ENCODE measurements at places on chromosomes 12 and 14. TPM values are rescaled to one million over a fixed set of nuclear protein-coding genes. Genes with fewer than 3 reads are reported as not detected.

DNA sequence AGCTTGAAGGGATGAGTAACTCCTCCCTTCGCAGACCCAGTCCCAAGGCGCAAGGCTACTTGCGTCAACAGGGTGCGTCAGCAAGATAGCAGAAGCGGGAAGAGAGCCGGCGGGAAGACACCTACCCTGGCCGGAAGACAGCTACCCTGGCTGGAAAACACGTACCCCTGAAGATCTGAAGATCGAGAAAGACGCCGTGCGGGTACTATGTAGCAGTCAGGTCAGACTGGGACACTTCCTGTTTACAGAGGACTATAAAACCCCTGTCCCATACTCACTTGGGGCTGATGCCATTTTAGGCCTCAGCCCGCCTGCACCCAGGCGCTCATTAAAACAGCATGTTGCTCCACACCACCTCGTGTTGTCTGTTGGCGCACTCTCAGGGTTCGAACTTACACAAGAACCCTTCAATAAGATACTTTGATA lies 80.9 kb downstream of the ABCD2 start:
- DNase-seq = no peak

- DNase-seq = no peak
Measured at GRCh38 chr12:41684997-41685396, 459.7 kb downstream of the GXYLT1 start.

DNA sequence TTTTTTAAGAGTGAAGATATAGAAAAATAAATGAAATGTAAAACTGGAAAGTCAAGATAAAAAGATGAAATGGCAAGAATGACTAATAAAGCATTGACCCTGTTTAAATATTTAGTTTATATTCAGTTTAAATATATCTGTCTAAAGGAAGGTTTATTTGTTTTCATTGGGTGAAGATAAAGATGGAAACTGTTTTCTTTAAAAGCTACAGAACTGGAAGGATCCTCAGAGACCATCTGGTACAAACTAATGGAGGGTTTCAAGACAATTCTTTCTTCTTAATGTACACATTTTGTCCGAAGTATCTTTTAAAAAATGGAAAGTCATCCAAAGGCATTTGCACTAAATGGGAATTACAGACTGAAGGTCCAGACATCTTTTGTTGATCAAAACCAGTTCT lies 142.6 kb downstream of the EPS8 start:
- DNase-seq = no peak

- DNase-seq = no peak
Measured at GRCh38 chr12:19740472-19741131, 301.3 kb downstream of the AEBP2 start.

- no peak for DNase-seq
Measured at GRCh38 chr12:3224530-3224903, 147.3 kb downstream of the TSPAN9 start.

DNA sequence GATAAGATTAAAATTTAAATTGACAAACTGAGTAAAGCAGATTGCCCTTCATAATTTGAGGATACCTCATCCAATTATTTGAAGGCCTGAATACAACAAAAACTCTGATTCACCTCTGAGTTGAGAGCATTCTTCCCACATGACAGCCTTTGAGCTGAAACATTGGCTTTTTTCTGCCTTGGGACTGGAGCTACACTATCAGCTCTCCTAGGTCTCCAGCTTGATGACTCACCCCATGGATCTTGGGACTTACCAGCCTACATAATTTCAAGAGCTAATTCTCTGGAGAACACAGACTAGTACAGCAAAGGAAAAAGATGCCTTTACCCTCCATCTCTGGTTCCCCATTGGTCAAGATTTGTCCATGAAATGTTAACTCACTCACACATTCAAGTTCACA lies 555.1 kb downstream of the FOXG1 start:
- peak; percentile 23 for DNase-seq

- DNase-seq = peak; percentile 62
Measured at GRCh38 chr12:108457006-108457733, 57.9 kb upstream of the FICD start.

GRCh38 chr12:115341442-115341841 lies 657.5 kb upstream of the TBX3 start:
- peak; percentile 95 for DNase-seq

DNA sequence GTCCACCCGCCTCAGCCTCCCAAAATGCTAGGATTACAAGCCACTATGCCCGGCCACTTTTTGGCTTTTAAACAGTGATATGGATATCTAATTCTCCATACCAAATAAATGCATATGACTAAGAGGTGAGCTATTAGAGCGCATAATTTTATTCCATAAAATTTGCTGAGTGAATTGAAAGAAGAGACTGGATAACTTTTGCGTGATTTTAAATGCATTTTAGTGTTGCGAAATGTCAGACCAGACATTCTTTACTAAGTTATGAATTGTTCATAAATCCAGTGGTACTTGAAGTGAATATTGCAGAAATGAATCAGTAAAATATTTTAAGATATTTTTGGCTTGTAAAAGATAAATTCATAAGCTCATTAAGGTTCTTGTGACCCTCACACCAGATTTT lies 50.9 kb upstream of the DIP2B start:
- DNase-seq = peak; percentile 33

- DNase-seq = no peak
Measured at GRCh38 chr14:62629176-62629725, 416.0 kb downstream of the KCNH5 start.

- DNase-seq = no peak
Measured at GRCh38 chr12:43992856-43993255, 157.0 kb downstream of the TMEM117 start.

GRCh38 chr12:42853370-42854140 lies 264.0 kb upstream of the PRICKLE1 start:
- peak; percentile 20 for DNase-seq

DNA sequence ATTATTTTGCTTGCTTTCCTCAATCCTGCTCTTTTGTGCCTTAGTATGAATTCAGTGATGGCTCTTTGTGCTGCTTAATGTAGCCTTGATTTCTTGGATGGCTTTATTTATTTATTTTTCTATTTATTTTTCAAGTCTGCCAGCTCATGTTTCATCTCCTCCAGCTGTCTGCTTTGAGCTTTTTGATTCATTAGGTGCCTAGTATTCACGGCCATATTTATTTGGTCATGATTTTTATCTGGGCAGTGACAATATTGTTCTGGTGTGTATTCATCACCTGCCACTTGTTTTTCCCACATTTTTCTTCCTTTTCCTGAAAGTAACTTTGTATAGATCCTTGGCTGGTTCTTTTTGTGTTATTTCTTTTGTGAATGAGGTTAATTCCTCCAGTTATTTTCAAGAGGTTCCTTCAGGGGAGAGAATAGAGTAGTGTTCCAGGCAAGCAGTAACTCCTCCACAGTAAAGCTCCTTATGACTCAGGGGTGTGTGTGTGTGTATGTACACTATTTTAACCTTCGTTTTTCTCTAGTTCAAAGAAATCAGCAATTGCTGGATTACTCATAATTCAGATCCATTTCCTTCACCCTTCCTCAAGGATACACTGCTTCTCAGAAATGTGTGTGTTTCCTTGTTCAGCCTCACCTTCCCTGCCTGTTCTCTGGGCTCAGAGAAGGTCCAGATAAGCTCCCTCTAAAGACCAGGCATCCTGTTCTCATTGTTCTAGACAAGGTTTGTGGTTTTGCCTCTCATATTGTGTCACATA lies 51.6 kb upstream of the PMCH start:
- DNase-seq = peak; percentile 23

DNA sequence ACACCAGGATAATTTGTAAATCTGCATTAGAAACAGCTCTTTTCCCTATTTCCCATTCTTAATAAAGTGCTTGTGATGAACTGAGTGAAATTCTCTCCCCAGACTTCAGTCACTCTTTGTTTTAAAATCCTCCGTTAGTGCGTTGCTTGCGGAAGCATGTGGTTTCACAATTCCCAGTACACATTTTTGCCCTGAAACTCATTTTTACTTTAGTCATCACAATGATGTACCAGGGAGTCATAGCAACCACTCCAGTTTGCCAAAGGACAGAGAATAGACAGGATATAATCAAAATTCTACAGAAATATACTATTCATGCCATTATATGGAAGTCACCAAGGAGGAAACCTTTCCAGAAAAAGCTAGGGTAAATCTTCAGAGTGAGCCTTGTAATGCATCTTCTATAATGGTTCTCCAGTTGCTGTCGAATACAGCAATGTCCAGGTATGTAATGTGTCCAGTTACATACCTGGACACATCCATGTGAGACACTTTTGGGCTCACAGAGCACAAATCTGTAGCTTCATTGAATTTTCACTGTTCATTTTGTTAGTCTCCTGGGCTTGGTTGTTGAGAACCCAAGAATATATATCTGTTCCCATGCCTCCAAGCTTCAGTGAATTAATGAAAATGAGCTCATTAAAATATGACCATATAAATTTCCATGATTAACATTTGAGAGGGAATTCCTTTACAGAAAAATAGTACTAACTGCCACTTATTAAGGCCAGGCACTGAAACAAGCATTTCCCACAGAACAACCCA lies 57.8 kb downstream of the GPR135 start:
- peak; percentile 89 for DNase-seq

DNA sequence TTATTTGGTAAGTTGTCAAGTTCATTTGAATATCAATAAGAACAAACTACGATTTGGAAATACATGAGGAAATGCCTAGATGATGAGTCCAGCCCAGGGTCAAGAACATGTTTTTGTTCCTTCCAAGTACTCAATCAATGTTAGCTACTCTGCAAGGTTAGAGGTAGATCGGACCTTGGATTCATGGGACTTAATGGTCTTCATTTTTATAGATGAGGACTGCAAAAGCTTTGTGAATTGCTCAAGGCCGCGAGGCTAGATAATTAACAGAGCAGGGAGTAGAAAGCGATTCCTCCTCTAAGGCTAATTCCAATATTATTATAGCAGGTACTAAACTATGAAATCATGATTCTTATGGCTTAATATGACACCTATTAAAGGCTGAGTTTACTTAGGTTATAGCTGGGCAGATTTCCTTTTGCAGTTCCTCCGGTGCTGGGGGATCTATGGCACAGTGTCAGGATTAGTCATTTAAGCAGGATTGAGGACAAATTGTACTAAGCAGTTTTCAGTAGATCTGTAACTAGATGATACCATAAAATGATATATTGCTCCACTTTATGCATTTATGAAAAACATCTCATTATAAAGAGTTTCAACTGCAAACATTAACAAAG lies 19.8 kb downstream of the NR1H4 start:
- DNase-seq = no peak

DNA sequence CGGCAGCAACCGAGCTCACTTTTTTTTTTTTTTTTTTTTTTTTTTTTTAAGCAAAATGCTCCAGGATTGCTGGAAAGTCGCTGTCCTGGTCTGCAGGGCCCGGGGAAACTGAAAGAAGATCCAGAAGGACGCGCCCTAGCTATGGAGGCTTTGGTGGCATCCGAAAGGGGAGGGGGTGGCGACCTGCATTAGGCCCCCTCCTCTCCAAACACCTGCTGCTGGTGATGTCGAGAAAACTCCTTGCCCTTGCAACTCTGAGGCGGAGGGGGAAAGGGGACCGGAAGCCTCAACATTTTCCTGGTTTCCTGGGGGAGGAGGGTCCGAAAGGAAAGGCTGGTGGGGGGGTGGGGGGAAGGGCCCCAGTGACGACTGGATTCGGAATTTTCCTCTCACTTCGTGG lies 421.1 kb downstream of the VRK1 start:
- DNase-seq = no peak

DNA sequence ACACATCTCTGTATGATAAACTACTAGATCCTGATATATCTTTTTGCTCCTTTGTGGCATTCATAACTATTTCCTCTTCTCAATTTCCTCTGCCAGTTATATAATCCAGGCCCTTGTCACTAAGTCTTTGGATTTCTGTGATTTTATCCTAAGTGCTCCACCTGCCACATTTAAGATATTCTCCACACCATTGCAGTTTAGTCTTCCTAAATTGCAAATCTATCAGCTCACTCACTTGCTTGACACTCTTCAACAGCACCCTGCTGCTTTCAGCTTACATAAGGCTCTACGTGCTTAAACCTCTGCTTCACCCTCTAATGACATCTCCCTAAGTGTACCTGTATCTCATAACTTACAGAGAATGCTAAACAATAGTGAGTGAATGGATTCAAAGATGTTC lies 1032.2 kb upstream of the SEL1L start:
- DNase-seq = no peak

DNA sequence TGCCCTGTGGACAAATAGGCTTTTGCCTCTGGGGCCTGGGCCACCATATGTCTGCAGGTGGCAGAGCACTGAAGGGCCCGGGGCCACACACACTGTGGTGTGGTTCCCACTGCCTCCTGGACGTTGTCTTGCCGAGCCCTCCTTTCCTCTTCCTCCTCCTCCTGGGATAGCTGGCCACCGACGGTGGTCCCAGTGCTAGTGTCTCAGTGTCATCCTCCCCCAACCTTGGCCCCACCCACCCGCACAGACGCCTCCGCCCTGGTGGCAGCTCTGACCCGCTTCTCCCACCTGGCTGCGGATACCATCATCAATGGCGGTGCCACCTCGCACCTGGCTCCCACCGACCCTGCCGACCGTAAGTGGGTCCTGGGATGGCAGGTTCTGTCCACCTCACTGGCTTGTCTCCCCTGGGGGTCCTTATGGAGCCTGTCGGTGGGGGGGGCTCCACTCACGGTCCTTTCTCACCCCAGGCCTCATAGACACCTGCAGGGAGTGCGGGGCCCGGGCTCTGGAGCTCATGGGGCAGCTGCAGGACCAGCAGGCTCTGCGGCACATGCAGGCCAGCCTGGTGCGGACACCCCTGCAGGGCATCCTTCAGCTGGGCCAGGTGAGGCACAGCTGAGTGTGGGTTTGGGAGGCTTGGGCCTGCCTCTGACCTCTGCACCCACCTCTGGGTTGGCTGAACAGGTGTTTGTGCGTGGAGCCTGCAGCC lies 23.5 kb downstream of the HIP1R start:
- DNase-seq = no peak

DNA sequence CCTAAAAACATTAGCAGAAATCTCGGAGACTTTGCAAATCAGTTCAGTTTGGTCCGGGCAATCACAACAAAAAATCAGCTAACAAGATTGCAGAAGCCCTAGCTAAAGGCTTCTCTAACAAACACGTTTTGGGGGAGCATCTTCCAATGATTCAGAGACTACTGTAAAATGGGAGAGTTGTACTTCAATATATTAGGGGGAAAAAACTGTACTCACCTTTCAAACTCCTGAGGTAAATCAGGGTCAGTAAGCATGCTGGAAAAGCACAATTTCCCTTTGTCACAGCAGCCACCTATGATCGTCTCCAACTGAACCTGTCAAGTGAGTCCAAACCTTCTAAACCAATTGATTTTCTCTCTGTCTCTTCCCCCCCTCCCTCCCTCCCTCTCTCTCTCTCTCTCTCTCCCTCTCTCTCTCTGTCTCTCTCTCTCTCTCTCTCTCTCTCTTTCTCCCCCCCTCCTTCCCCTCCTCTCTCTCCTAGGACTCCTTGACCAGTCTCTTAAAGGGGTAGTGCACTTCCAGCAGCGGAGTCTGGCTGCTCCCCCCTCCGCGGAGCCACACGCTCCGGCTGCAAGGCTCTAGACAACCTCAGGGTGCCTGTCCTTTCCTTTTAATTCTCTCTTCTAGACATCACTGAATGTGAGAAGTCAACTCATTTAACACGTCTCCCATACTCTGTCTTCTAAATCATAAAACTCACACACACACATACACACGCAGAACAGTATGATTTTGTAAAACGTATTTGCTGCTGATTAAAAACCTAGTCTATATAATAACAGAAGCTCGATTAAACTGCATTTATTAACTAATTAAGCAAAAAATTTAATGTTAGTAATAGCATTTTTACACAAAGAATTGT lies at the start of gene SOX5:
TSS of gene SOX5 (minus strand) at position 323 of the 862 bp plus-strand sequence. CDS start at position 254, 69 bp downstream.
- peak; percentile 54 for DNase-seq

Gene KRT4
- total RNA-seq = not detected

Gene MIPOL1
- total RNA-seq = 14.7 TPM

Gene GPR162
- 2.6 TPM for total RNA-seq

Gene C12orf50
- not detected for total RNA-seq

Gene LRRK2
- 1.3 TPM for total RNA-seq

Gene NOXRED1
- under 0.01 TPM for total RNA-seq

Gene KRT3
- total RNA-seq = not detected

Gene NFATC4
- total RNA-seq = 56.4 TPM

Gene SMIM41
- 0.43 TPM for total RNA-seq

Gene HSPB8
- 22.0 TPM for total RNA-seq

All from fibroblast of villous mesenchyme (primary cell).